Natural killer cell treated with Interleukin-12 subunit alpha and Interleukin-12 subunit beta and Interleukin-15 and Interleukin-18, amount 100 ng/mL, for 72 hours (primary cell): ENCODE measurements at places on chromosomes 2 and 18.

GRCh38 chr18:48133671-48134251, 203.3 kb upstream of the SMAD2 start:
- DNase-seq, result no peak
- H3K27me3 ChIP-seq, result peaks cover 60% of the 10 kb centered on the region
- no peak overlapping the region for H3K27ac ChIP-seq
- no peaks in the 10 kb centered on the region for H3K4me1 ChIP-seq

DNA sequence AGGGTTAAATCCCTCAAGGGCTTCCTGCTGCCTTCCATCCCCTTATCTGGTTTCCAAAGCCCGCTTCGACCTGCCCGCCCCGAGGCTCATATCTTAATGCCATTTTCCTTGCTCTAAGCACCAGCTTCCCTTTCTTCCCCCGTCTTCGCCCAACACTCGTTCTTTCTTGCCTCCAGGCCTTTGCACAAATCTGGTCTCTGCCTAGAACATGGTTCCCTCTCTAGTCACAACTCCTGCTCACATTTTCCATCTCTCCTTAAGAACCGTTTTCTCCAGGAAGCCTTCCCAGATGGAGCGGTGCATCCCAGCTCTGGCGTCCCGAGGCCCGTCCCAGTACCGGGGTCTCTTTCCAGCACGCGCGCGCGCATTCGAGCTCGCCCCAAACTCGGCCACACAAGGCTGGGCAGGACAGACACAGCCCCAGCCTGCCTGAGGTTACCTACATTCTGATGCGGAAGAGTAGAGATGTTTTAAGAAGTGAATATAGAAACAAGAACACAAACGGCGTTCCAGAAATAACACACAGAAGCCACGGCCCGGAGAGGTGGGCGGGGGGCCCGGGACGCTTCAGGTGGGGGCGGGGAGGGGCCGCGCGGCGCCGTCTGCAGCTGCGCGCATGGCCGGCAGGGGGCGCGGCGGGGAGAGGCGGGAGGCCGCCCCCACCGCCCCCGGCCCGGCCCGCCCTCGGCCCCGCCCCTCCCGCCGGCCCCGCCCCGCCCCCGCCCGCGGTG, at the start of gene DGKD:
Gene DGKD (plus strand): TSS at position 726 of the 731 bp plus-strand sequence. CDS start 25 bp downstream, outside the sequence.
- H3K4me1 ChIP-seq, result peaks cover 65% of the 10 kb centered on the region
- no peaks in the 10 kb centered on the region for H3K27me3 ChIP-seq
- H3K4me3 ChIP-seq, result peak within 1 kb of the TSS; percentile 87

DNA sequence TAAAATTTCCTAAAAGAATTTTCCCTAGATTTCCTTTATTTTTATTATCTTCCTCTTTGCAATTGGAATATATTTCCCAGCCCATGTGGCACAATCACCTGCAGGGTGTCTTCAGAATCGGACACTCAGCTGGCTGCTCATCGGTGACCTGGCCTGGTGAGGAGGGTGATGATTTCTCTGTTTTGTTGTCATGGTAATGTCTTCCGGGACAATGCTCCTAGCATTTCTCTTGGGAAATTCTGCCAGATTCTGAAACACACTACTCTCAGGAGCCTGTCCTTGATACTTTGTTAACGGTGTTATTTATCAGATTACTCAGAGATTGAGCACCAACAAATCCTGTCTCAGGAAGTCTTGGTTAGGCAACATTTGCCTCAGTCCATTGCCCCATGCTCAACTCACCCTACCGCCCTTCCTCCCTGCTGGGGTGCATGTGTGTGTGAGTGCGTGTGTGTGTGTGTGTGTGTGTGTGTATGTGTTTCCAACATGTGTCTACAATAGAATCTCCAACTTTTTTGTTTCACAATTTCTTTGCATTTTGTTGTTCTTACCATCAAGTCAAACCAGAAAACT, 70.3 kb downstream of the MYT1L start:
- no peak for DNase-seq
- H3K36me3 ChIP-seq, result no peaks in the 10 kb centered on the region
- no peaks in the 10 kb centered on the region for H3K27me3 ChIP-seq
- no peaks in the 10 kb centered on the region for H3K4me1 ChIP-seq
- no peak overlapping the region for H3K4me3 ChIP-seq

- H3K4me3 ChIP-seq, result no peak overlapping the region
- no peaks in the 10 kb centered on the region for H3K36me3 ChIP-seq
- peak; percentile 26 for DNase-seq
These were observed 138.9 kb upstream of the HDAC4 start for GRCh38 chr2:239539776-239540100.

DNA sequence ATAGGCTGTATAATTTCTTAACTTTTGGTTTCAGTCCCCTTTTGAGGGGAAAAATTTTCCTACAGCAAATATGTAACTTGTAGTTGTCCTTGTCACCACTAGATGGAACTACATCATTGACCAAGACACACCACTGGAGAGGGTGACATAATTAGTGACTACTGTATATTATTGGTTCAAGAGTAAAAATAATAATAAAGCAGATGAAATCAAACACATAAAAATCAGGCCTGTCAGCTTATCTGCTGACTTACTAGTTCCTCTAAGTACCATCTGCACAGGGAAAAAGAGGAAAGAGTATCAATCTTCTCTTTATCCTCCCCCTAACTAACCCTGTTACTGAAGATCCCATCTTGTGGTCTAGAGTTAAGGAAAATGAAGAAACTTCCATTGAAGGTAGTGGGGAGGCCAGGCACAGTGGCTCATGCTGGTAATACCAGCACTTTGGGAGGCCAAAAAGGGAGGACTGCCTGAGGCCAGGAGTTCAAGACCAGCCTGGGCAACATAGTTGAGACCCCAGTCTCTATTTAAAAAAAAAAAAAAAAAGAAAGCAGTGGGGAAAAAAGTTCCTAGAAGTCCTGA, 29.6 kb upstream of the ENOSF1 start:
- H3K27ac ChIP-seq, result no peak overlapping the region
- H3K36me3 ChIP-seq, result peaks cover 25% of the 10 kb centered on the region
- DNase-seq, result no peak
- no peaks in the 10 kb centered on the region for H3K27me3 ChIP-seq

- DNase-seq, result no peak
- H3K27ac ChIP-seq, result no peak overlapping the region
- H3K36me3 ChIP-seq, result peaks cover 8% of the 10 kb centered on the region
- peaks cover 21% of the 10 kb centered on the region for H3K4me1 ChIP-seq
- H3K27me3 ChIP-seq, result no peaks in the 10 kb centered on the region
These were observed 5.4 kb downstream of the MPPE1 start for GRCh38 chr18:11902522-11903292.

DNA sequence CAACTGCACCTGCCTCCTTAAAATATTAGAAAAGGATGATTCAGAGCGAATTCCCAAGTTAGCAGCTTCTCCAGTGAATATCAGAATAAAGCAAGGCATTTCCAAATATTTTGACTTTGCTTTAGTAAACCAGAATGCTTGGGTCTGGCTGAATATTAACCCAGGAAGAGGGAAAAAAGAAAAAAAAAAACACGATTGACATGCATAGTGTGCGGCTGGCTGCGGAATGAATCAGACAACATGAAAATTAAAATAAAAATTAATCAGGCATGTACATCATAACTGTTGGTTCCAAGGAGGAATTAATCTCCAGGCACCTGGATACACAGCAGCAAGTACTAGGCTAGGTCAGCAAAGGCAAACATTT, 105.8 kb upstream of the NCKAP5 start:
- no peak overlapping the region for H3K4me3 ChIP-seq
- no peaks in the 10 kb centered on the region for H3K36me3 ChIP-seq
- DNase-seq, result no peak
- H3K4me1 ChIP-seq, result no peaks in the 10 kb centered on the region
- H3K27ac ChIP-seq, result no peak overlapping the region

DNA sequence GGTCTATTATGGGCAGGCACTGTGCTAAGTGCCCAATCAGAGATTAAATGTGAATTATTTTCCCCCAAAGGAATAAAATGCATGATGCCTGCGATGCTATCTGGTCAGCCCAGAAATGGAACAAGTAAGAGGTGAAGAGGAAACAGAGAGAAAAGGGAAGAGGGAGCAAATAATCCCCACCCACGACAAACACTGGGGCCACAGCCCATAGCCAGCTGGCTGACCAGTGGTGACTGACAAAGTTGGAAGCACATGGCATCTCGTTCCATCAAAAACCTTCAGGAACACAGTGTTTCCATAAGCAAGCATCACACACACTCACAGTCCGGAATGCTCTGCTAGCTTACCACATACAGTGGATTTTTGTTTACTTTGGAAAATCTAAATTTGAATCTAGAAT, 21.1 kb upstream of the COX7A2L start:
- no peaks in the 10 kb centered on the region for H3K4me1 ChIP-seq
- H3K27me3 ChIP-seq, result no peaks in the 10 kb centered on the region
- no peaks in the 10 kb centered on the region for H3K36me3 ChIP-seq
- no peak for DNase-seq
